CD4-positive, alpha-beta T cell treated with Interleukin-4 for 1 hour (primary cell): ENCODE measurements at places on chromosomes 7 and 10.

- DNase-seq, result no peak
Observed at GRCh38 chr10:96857301-96858012, 25.4 kb downstream of the LCOR start.

DNA sequence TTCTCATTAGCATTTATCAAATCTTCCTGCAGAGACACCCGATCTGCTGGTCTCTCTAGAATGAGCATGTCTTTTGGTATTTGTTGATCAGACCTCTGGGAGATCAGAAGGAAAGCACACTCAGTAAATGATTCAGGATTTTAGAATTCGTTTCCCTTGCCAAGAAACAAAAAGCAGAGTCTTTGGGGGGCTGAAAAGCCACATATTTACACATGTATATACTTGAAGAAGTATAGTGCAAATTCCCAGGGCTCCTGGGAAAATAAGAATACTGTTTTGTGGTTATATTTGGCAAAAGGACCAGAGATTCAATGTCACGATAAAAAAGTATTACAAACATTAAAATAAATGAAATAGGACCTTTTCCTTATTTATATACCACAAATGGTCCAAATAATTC lies 100.2 kb downstream of the AGMO start:
- no peak for DNase-seq

GRCh38 chr7:113404245-113404644 lies 285.9 kb upstream of the SMIM30 start:
- DNase-seq, result no peak

- peak; percentile 34 for DNase-seq
Observed at GRCh38 chr7:81846398-81846797, 76.6 kb upstream of the HGF start.
